ENCODE measurements at places on chromosomes 3 and 15.

DNA sequence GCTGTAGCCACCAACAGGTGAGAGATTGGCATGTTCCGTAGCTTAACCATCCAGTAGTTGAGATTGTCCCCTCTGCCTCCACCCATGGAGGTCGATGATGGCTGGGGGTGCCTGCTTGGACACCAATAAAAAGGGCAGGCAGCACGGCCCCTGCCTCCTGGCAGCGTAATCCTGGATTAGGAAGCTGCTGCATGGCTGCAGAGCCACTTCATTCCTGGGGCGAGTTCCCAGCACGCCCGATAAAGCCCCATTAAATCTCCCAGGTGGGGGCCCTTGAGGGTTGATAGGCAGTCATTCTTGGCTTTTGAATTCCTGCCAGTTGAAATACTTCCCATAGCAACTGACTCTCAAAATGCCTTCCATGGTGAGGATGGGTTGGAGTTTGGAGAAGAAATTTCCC, 67.8 kb downstream of the PLXNA1 start:
- no peak for ATAC-seq

- no peak for ATAC-seq
Measured at GRCh38 chr3:76266511-76266910, 481.2 kb upstream of the ZNF717 start.

GRCh38 chr3:129059311-129059958, 1.1 kb upstream of the GP9 start:
- no peak for ATAC-seq

GRCh38 chr3:84904212-84904611, 54.6 kb upstream of the CADM2 start:
- ATAC-seq: no peak

DNA sequence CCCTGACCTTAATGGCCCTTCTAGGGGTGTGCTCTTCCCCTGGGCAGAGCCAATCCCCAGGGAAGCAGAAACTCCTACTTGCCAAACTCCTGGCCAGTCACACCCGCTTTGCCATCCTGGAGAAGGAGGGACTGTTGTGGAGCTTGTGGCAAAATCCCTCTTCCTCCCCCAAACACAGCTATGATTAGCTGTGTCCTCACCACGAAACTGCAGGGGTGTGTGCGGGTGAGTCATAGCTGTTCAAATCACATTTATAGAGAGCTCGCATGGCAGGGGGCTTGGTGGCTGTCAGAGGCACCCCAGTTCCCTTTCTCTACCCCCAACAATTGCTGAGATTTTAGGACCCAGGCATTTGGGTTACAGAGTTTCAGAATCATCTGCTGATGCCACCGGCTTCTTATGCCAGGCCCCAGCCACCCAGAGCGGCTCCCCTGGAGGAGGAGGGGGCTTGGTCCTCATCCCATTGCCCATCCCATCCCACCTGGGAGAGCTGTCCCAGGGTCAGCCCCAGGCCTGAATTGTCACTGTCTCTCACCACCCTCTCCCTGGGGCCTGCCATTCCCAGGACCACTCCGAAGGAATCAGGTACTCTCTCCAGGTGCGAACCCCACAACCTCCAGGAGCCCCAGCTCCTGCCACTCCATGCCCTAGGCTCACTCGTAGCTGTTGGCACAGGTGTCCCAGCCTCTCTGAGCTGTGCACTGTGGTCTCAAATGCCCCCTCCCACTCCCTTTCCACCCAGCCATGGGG, 28.8 kb upstream of the MAGEF1 start:
- ATAC-seq: peak; percentile 57

Data from SK-N-SH treated with all-trans-retinoic acid at 6 μM for 48 hours (cell line).